Stimulated activated CD8-positive, alpha-beta memory T cell treated with anti-CD3 and anti-CD28 coated beads, Interleukin-7, amount 100 ng/mL, for 24 hours (primary cell): ENCODE measurements at places on chromosomes 2 and 18.

GRCh38 chr2:102690012-102690411 lies 70.7 kb downstream of the SLC9A2 start:
- no peak for DNase-seq

- DNase-seq, result no peak
Measured at GRCh38 chr2:123840574-123840973, 184.5 kb upstream of the CNTNAP5 start.

DNA sequence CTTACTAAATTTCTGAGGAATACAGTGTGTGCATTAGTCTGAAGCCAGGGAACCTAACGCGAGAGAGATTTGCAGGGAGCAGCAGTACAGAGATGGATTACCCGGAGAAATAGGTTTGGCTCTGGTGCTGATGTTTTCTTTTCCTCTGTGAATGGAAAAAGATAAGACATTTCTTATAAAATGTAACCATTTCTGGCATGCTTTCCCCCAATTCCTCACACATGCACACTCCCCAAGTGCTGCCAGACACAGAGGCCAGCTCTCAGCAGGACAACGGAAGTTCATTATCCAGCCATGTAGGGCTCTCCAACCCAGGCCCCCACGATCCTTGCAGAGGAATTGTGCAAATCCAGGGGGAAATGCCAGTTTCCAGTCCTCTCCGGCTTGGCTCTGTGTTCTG lies 224.5 kb upstream of the MGAT5 start:
- no peak for DNase-seq

- no peak for DNase-seq
Measured at GRCh38 chr18:36153203-36153602, 23.5 kb downstream of the ELP2 start.

DNA sequence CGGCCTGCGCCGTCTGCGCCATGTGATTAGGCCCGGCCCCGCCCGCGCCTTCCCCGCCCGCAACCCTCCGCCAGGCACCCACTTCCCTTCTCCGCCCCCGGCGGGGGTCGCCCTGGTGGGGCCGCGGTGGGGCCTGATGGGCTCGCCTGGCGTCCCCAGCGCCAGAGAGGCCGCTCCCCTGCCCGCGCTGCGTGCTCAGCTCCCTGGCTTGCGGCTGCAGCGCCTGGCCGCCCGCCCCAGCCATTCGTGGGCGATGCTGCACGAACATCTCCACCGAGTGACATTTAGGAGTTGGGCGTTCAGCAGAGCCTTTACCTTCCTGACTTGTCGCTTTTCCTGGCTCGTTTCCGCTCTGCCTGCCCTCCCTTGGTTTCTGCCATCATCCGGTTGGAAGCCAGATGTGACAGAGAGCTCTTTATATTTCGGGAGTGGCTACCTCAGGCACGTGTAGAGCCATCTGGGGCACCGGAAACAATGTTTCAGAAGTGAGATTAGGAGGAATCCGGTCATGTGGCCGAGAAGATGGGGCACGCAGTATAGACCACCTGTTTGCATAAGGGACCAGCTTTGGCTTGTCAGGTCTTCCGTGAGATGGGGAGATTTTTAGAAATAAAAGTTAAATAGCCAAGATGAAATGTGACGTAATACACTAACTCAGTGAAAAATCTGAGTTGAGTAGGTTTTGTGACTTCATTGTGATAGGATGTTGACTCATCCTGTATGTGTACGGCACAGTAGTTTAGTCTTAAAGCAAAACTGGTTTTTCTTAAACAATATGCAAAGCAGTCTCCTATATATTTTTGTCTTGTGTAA lies 1.2 kb downstream of the GLS start:
- peak; percentile 38 for DNase-seq

GRCh38 chr2:233350708-233351107 lies 3.6 kb upstream of the DGKD start:
- DNase-seq, result no peak
